ENCODE measurements at places on chromosomes 2 and 18. TPM values are rescaled to one million over a fixed set of nuclear protein-coding genes. Genes with fewer than 3 reads are reported as not detected.
A peak's percentile ranks its signal among the peaks of the same experiment; 100 is the strongest.

Gene WDSUB1
- polyA plus RNA-seq: 32.2 TPM

Gene REG1A
- polyA plus RNA-seq: not detected

DNA sequence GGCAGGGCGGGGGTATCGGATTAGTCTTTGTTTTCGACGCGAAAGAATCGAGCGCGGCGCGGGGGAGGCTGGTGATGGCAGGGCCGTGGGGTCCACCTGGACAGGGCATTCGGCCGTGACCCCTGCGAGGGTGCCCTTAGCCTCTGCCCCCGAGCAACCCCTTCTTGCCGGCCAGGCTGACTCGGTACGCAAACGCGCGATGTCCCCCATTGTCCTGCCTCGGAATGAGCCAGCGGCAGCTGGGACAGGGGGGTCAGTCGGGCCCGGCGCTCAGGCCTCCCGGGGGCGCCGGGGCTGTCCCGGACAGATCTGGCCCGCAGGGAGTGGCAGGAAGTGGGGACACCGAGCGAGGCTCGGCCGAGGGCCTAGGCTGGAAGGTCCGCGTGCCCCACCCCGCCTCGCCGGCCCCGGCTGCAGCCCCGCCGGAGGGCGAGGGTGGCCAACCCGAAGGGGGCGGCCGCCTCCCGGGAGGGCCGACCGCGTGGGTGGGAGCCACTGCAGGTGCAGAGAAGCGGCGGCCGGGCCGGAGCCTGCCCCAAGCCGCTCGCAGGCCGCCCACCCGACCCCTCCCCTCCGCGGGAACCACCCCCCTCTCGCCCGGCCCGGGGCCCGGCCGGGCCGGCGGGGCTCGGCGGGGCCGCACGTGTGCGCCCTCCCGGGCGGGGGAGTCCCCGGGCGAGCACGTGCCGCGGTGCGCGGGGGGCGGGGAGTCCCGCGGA is at the start of gene TET3:
Gene TET3 (plus strand): TSS at position 708 of the 719 bp plus-strand sequence. CDS start 1,494 bp downstream, outside the sequence.
- no peak for DNase-seq

GRCh38 chr18:75087119-75088020 is 121.6 kb downstream of the PTGR3 start:
- DNase-seq: no peak

Gene NCKAP5
- 6.5 TPM for polyA plus RNA-seq

Gene KLHL30
- polyA plus RNA-seq: 0.60 TPM

GRCh38 chr2:157777427-157777826 is 98.7 kb downstream of the ACVR1 start:
- DNase-seq: peak; percentile 34

Gene DOK1
- polyA plus RNA-seq: 10.1 TPM

GRCh38 chr2:228938629-228939028 is 332.5 kb downstream of the PID1 start:
- no peak for DNase-seq

DNA sequence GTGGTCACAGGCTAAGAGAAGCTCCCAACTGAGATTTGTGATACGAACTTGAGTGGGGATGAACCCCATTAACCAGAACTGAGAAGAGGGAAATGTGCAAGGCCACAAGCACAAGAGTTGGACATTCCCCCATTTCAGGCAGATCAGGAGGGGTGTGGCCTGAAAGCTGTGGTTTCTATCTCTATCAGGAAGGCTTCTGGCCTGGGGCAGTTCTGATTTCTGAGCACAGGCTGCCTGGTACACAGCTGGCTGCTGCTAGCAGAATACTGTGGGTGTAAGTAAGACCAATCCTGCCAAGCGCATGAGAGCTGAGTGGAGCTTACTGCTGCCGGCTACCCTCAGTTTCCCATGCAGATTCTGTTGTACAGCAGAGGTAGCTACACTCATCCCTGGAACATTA is 484.6 kb downstream of the SATB2 start:
- DNase-seq: no peak

- no peak for DNase-seq
Observed at GRCh38 chr2:175640655-175641054, 361.4 kb downstream of the LNPK start.

DNA sequence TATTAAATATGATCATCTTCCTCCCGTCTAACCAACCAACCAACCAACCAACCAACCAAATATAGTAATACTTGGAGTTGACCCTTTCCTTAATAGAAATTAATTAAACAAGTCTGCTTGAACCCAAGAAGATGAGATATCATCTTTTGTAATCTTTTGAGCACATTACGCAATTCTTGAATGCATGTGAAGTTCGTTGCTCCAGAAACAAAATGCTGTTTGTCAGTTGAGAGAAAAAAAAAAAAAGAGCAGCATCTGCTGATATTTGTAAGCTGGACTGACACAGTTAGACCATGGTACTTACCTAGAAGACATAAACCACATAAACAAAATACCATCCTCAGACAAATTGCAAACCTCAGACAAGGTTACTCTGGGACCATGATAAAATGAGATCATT is 9.2 kb upstream of the SERPINB2 start:
- no peak for DNase-seq

DNA sequence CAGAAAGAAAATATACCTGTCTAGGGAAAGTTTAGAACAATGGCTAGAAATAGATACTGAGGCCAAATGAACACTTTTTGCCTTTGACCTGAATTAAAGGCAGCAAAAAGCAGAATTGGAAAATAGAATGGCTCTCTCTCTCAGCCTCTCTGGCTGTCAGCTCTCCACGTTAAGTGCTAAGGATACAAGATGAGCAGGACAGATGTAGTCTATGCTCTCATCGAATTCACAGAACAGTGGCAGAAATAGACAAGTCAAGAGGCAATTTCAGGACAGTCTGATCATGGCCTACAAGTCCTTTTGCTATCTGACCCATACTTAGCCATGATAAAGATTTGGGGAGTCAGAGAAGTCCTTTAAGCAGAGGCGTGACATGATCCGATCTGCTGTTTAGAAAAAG is 120.2 kb upstream of the CREB1 start:
- DNase-seq: no peak

GRCh38 chr2:239361311-239361642 is 39.5 kb downstream of the HDAC4 start:
- DNase-seq: no peak

GRCh38 chr2:47737-48136 is 1.4 kb upstream of the FAM110C start:
- DNase-seq: no peak

DNA sequence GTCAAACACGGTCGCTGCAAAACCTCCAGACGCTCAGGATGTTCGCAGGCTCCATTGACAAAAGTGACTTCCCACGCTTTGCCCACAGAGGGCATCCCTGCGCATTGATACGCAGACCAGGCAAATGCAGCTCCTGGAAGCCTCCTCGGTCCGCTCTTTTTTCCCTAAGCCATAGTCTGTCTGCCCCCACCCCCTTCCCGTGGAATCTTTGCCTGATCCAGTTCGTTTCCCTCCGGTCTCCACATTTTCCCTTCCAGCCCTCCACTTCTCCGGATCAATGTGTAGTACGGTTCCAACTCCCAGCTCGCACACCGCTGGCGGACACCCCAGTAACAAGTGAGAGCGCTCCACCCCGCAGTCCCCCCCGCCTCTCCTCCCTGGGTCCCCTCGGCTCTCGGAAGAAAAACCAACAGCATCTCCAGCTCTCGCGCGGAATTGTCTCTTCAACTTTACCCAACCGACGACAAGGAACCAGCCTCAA is at the start of gene DCC:
Gene DCC (plus strand): TSS at position 307 of the 481 bp plus-strand sequence. CDS start 591 bp downstream, outside the sequence.
- DNase-seq: peak; percentile 78

DNA sequence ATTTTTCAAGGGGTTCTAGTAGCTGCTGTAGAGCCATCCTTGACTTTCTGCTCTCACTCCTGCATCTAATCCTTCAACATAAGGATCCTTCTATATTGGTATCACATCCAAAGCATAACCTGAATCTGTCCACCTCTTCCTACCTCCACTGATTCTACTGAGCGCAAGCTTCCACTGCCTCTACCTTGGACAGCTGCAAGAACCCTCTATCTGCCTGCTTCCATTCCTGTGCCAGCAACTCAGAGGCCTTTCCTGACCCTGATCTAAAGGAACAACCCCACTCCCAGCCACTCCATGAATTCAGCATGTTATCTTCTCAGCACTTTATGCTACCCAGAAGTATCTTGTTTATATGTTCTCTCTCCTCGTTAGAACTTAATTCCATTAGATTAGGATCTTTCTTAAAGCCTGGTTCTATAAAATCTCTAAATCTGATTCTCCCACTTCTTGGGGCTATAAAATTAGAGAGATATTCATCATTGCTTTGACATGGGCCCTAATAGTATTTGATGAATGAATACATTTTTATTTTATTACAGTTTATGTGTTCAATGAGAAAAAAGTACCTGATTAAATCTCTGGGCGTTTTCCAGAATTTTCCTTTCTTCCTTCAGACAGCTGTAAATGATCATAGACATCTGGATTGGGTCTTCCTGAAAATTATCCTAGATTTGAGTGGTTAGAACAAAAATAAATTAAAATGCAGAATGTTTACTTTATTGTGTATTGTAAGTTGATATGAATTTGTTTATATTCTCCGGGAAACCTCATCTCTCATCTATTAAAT is 6.8 kb downstream of the STAT1 start:
- DNase-seq: no peak

DNA sequence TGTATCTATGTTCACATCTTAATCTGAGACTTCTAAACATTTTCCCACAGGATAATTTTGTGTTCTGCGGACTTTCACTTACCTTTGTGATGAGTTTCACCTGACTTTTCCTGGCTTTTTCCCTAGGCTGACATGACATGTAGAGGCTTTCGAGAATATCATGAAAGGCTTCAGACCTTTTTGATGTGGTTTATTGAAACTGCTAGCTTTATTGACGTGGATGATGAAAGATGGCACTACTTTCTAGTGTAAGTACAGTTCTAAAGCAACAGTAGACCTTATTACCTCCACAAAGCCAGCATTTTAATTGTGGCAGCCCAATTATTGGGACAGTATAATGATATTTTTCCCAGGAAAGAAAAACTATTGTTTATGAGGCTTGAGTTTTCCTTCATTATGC is 34.1 kb upstream of the METAP1D start:
- no peak for DNase-seq

GRCh38 chr2:207231967-207232366 is 66.2 kb upstream of the KLF7 start:
- DNase-seq: no peak

GRCh38 chr2:152134488-152135280 is 35.8 kb upstream of the CACNB4 start:
- DNase-seq: no peak

GRCh38 chr2:35495182-35495581 is 860.4 kb upstream of the CRIM1 start:
- DNase-seq: no peak

Gene SH3RF3
- polyA plus RNA-seq: 5.6 TPM

DNA sequence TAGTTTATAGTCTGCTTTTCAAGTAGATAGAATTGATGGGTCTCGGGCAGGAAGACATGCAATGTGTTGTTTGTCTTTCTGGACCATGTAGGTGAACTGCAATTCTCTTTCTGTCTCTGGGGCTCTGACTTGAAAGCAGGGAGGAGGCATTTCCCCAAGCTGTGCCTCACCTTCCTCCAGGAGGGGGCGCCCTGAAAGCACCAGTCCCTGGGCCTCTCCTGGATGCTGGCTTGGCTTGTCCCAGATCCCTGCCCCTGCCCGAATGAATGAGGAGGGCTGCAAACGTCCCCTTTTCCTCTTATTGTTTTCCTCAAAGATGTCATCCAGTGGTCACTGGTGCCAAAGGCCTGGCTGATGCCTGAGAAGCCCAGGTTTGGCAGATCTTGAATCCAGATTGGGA is 270.6 kb downstream of the CELF4 start:
- no peak for DNase-seq

GRCh38 chr18:37964885-37965571 is 399.4 kb upstream of the CELF4 start:
- DNase-seq: no peak

- no peak for DNase-seq
Observed at GRCh38 chr2:17416884-17417391, 101.3 kb downstream of the RAD51AP2 start.

Gene FSHR
- polyA plus RNA-seq: 0.16 TPM

GRCh38 chr18:63148449-63149301 is 170.9 kb downstream of the BCL2 start:
- DNase-seq: no peak
